ENCODE measurements at places on chromosomes 3 and 15.
A peak's percentile ranks its signal among the peaks of the same experiment; 100 is the strongest.

- DNase-seq: no peak
Measured at GRCh38 chr15:61839546-61839945, 220.7 kb downstream of the VPS13C start.

- no peak for DNase-seq
Measured at GRCh38 chr3:59990915-59991314, 941.1 kb upstream of the CFAP20DC start.

DNA sequence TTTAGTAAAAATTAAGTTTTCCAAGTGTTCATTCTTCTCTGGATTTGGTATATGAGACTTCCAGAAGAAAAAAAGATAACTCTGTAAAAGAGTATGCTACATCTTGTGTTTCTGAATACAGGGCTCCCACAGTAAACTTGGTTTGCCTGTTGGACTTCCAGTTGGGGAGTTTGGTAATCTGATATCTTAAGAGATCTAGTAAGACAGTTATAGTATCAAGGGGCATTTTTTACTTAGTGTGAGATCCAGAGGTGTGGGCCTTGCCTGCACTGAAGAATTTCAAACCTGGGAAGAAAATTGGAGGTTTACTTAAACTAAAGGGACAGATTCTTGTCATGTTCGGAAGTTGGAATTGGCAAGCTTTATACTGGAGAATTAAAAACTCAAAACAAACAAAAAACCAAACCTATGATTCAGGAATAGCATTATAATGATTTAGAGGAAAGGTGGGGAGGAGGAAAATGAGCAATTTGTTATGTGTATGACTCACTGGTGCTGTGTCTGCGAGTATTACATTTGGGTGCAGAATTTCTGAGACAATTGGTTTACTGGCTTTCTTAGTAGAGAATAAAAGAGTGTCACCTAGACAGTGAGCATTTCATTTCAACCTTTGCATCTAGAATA is 58.9 kb upstream of the ULK4 start:
- no peak for DNase-seq

DNA sequence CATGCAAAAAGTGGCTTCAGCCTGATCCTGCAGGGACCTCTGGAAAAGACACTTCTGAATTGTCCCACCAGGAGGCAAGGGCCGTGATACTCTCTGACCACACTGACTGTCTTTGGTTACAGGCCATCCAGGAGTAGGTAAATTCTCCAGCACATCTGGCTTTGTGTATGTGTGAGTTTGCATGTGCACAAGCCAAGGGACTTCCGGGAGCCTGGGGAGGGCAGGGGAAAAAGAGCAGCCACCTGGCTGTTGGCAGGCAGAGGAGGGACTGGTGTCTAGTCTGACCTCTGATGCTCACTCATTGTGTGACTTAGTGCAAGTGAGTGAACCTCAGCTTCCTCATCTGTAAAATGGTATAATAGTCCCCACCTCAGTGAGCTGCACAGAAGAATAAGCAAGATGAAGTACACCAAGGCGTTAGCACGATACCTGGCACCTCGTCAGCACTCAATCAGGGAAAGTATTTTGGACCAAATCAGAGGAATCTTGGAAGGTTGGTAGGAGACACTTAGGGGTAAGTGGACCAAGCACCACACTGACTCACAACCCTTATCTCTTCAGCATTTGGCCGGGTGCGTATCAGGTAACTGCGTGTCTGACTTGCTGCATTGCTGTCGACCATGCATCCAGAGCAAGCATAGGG is 19.1 kb downstream of the KLHL6 start:
- no peak for DNase-seq

GRCh38 chr3:34235096-34235495 is 436.7 kb downstream of the PDCD6IP start:
- no peak for DNase-seq

GRCh38 chr3:69324362-69325025 is 61.4 kb downstream of the FRMD4B start:
- DNase-seq: no peak

GRCh38 chr3:154990543-154990942 is 89.6 kb upstream of the MME start:
- DNase-seq: no peak

DNA sequence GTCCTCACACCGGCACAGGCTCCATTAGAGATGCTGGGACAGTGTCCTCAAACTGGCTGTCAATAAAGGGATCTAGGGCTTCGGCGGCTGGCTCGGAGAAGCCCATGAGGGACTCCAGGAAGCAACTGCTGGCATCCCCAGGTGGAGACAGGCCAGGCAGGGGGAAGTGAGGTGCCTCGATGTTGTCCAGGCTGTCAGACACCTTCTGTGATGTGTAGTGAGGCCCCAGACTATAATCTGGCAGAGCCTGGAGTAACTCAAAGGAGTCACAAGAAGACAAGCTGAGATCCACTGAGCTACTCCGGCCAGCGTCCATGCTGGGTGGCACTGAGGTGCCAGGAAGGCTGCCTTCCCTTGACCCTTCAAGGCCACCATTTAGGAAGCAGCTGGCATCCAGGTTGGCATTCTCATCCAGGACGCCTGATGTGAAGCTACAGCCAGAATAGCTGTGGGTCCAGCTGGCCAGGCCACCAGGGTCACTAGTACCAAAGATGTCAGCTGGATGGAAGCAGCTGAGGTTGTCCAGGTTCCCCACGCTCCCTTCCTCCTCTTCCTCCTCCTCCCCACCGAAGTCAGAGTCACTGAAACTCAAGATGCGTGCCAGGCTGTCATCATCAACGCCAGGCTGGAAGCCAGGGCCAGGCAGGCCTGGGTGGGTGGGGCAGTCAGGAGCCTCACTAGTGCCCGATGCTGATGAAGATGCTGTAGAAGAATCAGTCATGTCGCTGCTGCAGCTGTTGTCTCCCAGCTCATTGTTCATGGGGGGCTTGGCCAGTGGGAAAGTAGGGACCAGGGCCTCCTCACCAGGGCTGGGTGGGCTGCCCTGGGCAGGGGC is 10.1 kb downstream of the CSRNP1 start:
- no peak for DNase-seq

DNA sequence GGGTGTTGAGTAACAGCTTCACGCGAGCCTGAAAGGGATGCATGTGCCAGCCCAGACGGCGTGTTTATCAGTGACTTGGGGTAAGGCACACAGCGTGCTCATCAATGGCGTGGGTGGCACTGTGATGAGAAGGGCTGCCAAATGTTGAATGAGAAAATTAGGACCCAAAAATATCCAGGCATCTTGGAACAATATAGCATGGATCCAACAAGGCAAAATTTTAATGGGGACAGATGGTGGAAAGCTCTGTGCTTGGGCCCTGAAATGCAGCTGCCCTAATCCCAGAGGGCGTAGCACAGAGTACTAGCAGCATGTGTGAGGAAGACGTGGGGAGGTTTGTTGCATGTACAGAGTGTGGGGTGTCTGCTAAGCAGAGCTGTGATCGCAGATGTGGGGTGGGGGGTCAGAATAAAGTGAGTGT is 48.9 kb downstream of the SSUH2 start:
- DNase-seq: no peak

- DNase-seq: no peak
Measured at GRCh38 chr3:31462050-31462569, 70.6 kb upstream of the STT3B start.

DNA sequence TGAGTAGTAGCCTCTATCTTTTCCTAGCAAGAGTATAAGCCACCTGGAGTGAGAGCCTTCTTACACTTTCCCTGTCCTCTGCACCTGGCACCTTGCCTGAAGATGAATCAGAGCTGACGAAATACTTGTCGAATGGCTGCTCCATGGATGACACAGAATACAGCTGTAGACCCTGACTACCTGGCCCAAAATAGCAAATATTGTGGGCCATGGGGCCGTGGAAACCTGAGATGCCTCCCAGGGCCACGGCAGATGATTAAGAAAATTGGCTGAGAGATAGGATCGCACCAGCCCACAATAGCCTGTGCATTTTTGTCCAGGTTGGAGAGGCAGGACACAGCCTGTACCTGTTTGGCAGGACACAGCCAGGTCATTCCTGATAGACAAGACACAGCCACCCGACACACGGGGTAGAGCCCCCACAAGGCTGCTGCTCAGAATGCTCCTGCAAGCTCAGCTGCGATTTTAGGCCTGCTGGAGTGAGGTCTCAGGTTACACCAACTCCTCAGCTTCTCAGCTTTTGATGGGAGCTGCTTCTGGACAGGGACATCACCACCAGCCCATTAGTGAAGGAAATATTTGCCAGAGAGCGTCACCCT is 22.9 kb upstream of the TPM1 start:
- DNase-seq: peak; percentile 58

GRCh38 chr3:21750080-21750696 is 822 bp downstream of the ZNF385D start:
- no peak for DNase-seq

DNA sequence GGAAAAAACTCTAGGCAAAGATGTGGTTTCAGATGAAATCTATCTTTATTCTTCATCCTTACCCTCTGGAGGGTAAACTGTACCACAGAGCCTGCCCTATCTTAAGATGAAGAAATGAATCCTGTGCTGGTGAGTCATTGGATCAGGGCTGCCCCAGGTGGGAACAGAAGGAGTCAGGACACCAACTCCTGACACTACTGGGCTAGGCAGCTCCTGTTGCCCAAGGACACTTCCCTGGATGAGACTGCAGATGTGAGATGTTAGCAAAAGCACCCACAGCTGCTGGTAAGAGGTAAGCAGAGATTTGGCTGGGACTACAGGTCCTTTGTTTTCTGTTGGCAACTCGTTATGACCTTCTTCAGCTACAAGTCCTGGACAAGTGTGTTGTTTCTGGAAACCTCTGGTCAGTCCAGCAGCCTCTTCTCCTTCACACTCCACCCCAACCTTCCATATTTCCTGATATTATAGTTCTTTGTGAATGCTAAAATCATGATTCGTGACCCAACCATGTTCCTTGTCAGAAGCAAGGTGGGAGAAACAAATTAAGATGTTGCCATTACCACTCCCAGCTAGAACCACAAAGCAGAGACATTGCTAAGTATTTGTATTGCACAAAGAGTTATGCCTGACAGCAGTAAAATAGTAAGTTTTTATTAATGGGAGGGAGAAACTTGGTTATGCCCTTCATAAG is 104.2 kb upstream of the TGFBR2 start:
- DNase-seq: no peak

- no peak for DNase-seq
Measured at GRCh38 chr3:158935846-158936245, 134.0 kb downstream of the MFSD1 start.

DNA sequence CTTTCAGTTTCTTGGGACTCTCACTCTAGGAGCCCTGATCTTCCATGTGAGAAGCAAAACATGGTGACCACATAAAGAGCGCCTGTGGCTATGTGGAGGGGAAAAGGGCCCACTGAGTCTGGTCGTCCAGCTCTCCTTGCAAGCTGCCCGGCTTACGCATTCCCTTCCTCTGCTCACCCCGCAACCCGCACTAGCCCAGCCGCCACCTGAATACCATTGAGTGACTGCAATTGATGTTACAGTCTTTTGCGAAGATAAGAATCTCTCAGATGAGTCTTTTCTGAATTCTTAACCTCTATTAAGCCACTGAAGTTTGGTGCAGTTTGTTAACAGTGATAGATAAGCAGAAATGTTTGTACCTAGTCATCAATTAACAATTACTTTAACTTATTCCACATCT is 589.0 kb upstream of the DPPA4 start:
- no peak for DNase-seq

DNA sequence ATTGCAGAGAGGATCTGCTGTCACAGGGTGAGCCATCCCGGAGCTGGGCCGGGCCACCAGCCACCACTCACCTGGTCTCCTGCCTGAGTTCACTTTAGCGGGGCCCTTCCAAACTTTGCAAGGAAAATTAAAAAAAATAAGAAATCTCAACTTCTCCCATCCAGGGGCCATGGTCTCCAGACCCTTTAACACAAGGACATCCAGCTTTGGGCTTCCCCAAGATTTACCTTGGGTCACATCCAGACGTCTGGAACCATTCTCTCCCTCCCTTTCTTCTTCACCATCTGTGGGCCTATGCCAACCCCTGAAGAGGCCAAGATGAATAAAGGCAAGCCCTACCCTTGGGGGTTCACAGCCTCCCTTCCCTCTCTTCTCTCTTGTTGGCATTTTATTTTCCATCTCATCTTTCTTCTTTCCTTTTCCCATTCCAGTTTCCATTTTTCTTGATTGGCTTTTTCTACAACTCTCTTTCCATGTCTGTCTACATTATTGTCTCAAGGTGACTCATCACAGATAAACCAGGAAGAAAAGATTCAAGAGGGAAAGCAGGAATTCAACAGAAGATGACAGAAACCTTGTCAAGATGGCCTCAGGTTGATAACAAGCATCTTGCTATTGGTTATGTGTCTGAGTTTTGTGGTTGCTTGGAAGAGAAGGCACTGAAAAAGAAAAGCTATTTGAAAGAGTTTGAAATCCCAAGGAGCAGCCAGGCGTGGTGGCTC is 49.5 kb downstream of the ITGA11 start:
- DNase-seq: no peak

DNA sequence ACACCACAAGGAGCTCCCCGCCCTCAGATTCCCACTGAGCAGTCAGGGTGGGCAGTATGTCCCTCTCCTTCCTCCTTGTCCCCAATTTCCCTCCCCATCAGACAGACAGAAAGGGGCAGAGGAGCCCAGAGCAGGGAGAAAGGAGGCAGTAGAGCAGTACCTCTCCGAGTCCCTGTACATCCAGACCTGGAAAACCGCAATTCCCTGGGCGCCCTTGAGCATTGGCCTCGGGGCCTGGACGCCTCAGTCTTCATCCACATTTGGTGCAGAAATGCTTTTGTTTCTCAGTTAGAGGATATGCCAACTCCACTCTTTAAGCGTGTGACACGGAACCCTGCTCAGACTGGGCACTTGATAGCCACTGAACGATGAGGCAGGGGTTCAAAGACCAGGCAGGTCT is 5.9 kb downstream of the ISG20 start:
- no peak for DNase-seq

DNA sequence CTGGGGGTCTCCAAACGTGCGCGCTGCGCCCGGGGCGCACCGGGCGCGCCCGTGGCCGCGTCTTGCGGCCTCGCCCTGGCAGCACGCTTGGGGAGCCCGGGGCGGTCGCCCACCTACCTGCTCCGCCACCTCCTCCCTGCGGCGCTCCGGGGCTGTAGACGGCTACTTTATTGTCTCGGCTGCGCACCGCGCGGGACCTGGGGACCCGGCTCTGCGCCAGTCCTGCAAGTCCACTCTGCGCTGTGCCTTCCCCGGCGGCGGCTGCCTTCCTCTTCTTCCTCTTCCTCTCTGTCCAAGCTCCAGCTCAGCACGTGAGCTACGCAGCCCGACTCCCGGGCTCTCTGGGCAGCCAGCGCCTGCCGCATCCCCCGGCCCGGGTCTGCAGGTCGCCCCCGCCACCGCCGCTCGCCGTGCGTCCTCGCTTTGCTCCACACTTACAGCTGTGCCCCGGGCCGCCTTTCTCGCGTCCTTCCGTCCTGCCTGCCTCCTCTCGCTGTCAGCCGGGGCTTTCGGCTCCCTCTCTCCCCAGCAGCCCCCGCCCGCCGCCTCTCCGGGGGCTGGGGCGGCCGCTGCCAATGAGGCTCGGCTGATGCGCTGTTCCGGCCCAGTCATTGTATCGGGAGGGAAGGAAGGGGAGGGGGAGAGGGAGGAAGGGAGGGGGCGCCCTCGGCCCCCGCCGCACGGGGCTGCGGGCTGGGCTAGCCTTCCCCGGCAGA is 156.4 kb upstream of the FRMD4B start:
- DNase-seq: peak; percentile 64

DNA sequence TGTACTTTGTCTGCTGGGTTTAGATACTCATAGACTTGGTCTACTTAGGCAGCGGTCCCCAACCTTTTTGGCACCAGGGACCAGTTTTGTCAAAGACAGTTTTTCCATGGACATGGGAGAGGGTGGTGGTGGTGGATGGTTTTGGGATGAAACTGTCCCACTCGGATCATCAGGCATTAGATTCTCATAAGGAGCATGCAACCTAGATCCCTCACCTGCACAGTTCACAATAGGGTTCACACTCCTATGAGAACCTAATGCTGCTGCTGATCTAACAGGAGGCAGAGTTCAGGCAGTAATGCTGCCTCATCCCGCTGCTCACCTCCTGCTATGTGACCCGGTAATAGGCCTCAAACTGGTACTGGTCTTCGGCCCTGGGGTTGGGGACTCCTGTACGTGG is 45.3 kb downstream of the CMSS1 start:
- no peak for DNase-seq
